DMS79 treated with DMSO at 0.1 percent for 48 hours (cell line): ENCODE measurements at places on chromosomes 5 and 9.
A peak's percentile ranks its signal among the peaks of the same experiment; 100 is the strongest.

- peak; percentile 57 for DNase-seq
Observed at GRCh38 chr9:32378496-32378895, 5.9 kb upstream of the ACO1 start.

GRCh38 chr9:130421802-130422276, 22.9 kb upstream of the ASS1 start:
- peak; percentile 62 for DNase-seq

- no peak for DNase-seq
Observed at GRCh38 chr9:6781476-6781875, 23.7 kb downstream of the KDM4C start.

DNA sequence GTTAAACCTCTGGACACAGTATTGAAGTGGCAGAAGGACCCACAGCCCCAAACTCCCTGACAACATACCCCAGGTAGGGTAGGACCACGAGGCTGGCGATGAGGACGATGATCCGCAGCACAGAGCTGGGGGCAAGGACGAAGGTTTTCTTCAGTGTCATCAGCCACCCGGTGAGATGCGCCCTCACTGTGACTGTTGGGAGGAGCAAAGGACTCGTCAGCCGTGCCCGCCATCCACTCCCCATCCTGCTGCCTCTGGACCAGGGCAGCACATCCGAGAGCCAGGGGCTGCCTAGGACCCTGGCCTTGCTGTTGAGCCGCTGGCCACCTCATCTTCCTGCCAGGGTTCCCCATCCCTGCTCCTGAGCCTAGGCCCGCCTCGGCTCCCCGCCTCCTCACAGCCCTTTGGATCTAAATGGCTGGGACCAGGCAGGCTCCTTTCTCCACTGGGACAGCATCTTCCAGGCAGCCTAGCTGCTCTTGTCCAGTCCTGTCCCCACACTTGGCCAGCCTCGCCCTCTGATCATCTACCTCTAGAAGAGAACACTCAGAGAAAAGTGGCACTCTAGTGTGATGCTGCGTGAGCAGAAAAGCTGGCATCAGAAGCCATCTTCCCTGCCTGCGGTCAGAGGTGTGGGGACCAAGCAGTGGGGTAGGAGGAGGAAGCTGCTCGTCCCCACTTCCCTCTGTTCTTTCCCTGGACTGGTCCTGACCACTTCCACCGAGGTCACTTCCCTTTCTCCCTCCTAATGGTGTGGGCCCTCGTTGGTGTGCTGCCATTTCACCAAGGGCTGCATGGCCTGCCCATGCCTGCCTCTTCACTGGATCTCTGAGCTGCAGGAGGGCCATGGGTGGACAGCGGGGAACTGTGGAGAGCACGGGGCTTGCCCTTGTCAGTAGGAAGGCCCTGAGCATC, 49.2 kb downstream of the OTULIN start:
- no peak for DNase-seq

GRCh38 chr5:140118302-140118936, 4.5 kb downstream of the PURA start:
- no peak for DNase-seq

DNA sequence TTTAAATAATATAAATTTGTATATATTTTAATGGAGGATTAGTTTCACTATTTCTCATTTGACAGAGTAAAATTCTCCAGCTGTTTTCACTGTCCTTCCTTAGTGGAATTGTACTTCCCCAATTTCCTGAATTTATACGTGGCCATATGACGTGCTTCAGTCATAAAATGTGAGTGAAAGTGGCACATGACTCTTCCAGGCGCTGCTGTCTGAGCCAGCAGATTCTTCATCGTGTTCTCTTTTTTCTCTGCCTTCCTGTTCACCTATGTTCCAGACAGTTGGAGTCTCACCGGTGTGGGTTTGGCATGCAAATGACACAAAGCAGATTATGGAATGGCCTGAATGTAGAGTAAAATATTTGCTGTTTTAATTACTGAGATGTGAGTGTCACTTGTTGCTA, 684.1 kb downstream of the SEMA5A start:
- DNase-seq = no peak

DNA sequence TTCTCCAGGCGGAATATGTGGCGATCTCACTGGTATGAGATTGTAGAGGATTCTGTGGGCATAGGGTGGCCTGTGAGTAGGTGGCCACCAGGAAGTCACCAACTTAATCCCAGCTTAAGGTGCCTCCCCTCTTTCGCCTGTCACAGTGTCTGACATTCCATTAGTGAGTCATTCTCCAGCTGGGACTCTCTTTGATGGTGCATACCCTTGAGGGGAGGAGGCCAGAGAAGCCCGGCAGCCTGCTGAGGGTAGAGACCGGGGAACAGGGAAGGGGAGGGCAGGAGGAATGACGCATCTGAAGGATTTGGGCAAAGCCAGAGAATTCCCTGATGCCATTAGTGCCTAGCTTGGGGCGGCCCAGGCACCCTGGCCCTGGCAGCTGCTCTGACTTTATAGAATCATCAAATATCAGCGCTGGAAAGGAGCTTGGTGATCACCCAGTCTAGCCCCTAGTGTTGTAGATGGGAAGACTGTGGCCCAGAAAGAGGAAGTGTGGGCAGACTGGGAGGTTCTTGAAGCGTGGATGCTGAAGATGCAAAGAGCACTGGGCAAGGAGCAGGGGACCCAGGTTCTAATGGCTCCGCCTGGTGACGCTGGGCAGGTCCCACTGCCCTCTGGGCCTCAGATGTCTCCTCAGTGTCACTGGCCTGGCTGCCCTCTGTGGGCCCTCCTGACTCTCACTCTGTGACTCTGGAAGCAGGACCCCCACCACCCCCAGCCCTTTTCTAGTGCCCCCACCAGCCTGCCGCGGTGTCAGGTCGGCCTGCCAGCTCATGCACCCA, 41.4 kb downstream of the DAB2IP start:
- no peak for DNase-seq

DNA sequence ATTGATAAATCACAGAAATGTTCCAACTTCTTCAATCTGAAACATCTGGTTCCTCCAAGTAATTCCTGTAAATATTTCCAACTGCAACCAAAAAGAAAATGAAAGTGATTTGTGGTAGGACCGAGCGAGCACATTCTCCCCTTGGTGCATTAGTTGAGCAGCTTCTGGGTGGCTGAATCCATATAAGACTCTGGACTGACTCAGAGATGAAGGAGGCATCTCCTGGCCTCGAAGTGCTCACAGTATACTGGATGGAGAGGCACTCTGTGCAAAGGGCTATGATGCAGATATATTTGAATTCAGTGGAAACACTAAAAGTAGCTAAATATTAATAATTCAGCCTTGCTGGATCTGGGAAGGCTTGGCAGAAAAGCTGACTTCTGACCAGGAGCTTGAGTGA, 265.0 kb downstream of the MARCHF11 start:
- DNase-seq = no peak

DNA sequence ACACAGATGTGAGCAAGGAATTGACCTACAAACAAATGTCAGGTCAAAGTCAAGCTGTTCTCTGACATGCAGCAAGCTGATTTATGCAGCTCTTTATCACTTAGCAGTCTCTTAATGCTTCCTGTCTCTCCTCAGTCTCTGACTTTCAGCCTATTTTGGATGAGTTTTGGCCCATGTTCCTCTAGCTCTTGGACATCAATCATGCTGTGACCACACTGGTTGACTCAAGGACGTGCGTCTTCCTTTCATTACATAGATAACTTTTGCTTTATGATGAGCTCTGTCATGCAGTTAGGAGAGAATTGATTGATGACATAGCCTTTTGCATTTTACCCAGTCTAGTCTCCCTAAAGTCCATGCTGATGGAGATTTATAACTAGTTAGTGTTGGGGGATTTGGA, 9.4 kb upstream of the REEP5 start:
- no peak for DNase-seq

DNA sequence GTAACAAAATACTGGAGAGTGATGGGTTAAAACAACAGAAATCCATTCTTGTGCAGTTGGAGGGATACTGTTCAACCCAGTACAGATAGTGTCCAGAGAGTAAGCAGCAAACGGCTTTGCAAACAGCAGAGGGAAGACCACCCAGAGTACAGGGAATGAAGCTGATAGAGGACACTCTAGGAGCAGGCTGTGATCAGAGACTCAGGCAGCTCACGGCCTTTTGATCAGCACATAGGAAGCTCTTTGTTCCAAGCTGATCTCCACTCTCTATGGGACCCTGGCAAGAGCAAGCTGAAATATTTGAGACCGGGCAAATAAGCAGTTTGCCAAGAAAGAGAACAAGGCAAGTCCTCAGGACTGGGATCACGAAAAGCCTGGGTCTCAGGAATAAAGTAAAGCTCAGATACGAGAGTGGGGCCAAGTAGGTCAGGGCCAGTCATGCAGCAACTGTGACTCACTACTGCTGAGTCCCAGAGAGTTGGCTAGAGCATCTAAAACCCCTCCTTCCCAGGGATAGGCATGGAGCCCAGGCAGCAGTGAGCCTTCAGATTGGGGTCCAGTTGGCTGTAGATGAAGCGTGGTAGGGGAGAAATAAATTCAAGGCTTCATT, 52.4 kb downstream of the MELK start:
- DNase-seq = no peak

- no peak for DNase-seq
Observed at GRCh38 chr5:114648940-114649339, 287.1 kb downstream of the KCNN2 start.

DNA sequence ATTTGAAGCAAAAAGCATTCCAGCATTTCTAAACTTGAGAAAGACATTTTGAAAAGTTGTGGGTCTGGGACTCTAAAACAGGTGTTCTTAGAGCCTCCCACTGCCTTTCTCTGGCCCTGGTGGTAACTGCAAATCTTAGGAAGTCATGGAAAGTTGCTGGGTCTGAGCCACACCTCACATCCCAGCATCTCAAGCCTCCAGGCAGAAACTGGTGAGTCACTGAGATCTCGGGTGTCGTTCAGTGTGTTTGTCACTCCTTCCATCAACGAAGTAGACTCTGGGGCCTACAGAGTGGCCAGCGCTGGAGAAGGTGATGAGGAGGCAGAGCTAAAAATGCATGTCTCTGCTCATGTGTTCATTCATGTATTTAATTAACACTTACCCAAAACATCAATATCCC, 59.6 kb upstream of the C5orf58 start:
- no peak for DNase-seq

GRCh38 chr9:131237291-131237690, 39.0 kb downstream of the FAM78A start:
- DNase-seq = no peak

DNA sequence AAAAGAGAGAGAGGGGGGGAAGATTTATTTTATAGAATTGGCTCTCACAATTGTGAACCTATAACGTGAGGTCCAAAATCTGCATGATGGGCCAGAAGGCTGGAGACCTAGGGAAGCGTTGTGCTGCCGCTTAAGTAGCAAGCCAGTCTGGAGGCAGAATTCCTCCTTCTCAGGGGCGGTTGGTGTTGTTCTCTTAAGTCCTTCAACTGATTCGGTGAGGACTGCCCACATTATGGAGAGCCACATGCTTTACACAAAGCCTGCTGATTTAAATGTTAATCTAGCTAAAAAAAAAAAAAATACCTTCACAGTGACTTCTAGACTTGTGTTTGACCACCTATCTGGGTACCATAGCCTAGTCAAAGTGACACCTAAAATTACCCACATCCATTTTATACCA, 64.2 kb upstream of the CKS2 start:
- DNase-seq = no peak

DNA sequence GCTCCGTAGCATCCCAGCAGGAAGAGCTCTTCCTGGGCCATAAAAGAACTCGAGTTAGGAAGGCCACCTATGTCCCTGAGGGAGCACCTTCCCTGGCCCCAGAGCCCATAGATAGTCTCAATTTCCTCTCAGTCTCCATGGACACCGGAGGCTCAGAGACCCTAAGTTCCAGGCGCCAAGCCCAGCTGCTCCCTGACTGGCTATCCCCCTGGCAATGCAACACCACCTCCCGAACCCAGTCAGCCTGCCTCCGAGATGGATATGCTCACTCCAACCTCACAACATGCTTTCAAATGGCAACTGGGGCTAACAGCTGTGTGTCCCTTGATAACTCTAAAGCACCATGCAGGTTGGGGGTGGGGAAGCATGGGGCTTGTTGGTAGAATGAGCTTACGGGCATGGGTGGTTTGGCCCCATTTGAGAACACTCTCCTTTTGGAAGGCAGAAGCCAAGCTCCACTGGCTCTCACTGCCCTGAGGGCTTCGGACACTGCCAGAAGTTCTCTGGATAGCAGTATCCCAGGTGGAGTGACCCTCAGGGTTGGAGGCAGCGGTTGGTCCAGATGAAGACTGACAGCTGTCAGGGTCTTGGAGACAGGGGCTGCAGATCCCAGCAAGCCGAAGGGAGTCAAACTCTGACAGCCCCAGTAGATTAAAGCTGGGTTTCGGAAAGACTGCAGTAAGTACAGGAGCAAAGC, 165.3 kb downstream of the PAX5 start:
- DNase-seq = no peak

- no peak for DNase-seq
Observed at GRCh38 chr9:92739346-92739970, 25.2 kb downstream of the BICD2 start.

DNA sequence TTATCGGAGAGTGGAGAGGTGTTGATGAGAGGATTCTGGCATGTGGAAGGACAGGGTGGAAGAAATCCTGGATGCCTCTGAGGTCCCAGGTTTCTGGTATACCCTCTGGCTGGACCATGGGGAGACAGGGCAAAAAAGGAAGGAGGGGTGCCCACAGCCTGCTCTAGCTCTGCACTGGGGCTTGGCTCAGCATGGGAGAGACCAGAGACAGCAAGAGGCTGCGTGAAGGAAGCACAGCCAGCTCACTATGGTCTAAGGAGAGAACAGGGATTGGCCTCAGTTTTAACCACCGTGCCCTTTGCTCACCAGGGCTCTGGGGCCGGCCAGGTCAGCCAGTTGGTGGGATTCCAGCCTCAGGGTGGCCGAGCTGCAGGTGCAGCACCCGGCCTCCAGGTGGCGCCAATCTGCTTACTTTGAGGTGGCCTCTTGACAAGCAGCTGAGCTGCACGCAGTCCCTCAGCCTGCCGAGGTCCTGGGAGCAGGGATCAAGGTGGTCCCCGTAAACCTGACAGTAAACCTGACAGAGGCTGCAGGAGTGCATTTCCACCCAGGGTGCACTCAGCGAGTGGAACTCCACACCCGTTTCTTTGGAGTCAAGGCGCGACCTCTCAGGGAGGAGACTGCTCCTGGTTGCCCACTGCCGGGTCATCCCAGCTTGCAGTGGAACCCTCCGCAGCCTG, 25.0 kb upstream of the SPTLC1 start:
- DNase-seq = peak; percentile 28

DNA sequence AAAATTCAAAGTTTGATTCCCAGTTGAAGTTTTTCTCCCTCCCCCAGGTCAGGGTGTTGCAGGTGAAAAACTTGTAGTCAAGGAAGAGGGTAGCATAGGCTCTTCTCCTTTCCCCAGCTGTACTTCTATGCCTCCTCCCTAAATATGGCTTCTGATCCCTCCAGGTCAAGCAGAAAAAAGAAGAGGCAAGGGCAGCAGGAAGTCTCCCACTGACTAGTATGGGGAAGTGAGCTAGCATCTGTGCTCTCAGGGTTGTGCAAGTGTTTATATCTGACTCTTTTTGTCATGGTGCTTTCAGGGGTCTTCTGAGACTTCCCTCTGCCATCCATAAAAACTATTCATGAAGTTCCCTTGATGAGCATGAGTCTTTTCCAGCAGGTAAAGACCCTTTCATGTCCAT, 76.0 kb downstream of the ATPSCKMT start:
- no peak for DNase-seq

DNA sequence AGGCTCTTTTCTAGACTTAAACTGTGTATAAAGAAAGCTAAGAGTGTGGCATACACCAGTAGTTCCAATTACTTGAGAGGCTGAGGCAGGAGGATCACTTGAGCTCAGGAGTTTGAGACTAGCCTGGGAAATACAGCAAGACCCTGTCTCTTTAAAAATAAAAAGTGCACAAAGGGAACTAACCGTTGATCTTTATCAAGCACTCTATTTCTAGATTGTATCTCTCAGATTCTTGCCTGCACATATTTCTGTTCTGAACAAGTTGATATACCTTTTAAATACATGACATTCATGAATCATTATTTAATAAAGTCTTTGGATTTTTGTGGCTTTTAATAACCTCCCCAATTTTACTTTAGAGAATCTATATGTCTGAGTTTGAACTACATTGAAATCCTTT, 47.2 kb downstream of the HMGCR start:
- DNase-seq = no peak
